ENCODE measurements at places on chromosomes 7 and 10.

GRCh38 chr10:43170491-43170890 is 32.2 kb downstream of the CSGALNACT2 start:
- no peak for DNase-seq

DNA sequence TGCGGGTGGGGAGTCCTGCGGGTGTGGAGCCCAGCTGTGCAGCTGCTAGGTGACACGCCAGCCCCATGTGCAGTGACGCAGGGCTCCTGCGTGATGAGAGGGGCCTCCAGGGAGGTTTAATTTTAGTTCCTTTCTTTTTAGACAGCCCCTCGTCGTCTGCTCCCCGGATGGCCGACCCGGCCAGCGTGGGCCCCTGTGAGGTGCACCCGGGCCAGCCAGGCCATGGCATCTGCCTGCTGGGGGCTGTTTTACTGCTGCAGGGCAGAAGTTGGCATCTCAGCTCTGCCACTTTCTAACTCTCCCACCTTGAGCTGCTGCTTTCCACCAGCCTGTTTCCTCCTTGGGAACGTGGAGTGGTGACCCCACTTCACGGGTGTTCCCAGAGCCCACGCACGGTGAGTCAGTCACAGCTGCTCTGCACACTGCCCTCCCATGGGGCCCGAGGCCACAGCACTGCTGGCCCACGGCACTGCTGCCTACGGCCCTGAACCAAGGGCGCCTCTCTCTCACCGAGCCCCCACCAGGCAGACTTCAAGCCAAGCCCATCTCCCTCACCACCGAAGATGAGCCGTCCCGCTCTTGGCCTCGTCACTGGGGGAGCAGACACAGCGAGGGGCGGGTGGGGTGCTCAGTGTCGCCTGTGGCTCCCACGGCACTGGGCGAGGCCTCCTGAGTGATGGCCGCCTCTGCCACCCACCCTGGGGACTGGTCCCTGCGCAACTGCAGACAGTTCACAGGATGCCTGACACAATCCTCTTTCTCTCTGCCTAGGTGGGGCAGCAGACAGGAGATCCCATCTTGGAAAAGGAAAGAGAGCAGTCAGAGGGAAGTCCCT is 21.3 kb downstream of the CYP2W1 start:
- DNase-seq = no peak

DNA sequence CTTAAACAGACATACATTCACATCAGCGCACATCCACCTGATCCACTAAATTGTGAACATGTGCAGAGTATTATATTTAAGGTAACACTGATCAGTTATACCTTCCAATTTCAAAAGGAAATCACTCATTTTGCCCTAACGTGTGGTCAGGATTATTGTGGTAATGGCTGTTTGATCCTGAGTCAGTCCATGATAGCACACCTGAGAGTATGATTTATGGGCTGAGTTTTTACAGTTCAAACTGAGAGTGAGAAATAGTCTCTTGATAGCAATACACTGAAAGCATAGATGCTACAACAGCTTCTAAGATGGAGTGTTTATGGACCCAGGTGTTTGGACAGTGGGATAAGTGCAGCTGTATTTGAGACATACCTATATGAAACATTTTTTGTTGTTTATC is 96.7 kb downstream of the KIF20B start:
- no peak for DNase-seq

DNA sequence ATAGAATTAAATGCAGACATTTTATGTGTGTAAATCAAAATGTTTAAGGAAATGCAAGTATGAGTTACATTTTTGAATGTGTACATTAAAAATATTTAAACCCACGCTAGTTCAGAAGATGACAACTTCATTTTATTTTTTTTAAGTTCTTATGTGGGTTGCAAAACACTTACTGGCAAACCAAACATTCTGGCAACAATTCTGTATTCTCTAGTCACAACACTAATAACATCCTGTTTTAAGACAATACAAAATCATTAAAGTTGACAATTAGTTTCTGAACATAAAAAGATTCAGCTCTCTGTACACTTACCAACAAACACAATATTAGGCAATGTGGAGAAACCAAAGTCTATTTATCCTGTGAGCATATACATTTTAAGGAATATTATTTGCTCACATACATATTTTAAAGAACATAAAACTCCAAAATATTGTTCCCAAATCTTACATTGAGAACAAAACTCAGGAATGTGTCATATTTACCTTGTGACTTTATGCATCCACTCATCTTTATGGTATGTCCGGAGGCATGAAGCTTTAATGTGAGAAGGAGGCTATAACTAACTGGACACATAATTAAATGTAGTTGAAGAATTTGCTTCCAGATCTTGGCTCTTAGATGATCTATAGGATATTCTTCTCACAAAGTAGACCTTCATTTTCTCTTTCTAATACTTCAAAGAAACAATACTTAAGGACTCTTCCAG is 134.7 kb downstream of the DGKB start:
- no peak for DNase-seq

- DNase-seq = no peak
Measured at GRCh38 chr10:74836877-74837276, 10.5 kb downstream of the KAT6B start.

GRCh38 chr7:51269321-51269720 is 47.3 kb downstream of the COBL start:
- no peak for DNase-seq

DNA sequence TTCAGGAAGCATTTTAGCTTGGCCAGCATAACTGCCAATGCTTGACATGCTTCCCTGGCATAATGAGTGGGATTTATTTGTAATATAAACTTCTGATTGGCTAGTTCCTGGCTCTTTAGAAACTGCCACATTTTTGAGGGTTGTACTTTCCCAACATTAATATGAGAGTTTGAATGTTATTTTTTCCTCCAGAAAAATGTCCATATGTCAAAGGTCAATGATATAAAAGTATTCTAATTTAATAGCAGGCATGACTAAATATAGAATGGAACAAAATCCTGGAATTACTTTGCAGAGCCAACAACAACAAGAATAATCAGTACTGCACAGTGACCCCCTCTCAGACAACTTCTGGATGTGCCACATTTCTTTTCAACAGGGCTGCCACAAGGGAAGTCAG is 352.6 kb downstream of the PRPF18 start:
- DNase-seq = no peak

Data from H9 (cell line).